Right kidney (tissue), 9 donors: ENCODE measurements at places on chromosomes 7 and 10.
A peak's percentile ranks its signal among the peaks of the same experiment; 100 is the strongest.

GRCh38 chr10:114311023-114311422, 72.0 kb downstream of the VWA2 start:
- no peak for DNase-seq

GRCh38 chr10:55668326-55668922, 692.6 kb downstream of the ZWINT start:
- DNase-seq = no peak

GRCh38 chr10:8056871-8057331, 2.4 kb downstream of the GATA3 start:
- peak; percentile 45 for DNase-seq

DNA sequence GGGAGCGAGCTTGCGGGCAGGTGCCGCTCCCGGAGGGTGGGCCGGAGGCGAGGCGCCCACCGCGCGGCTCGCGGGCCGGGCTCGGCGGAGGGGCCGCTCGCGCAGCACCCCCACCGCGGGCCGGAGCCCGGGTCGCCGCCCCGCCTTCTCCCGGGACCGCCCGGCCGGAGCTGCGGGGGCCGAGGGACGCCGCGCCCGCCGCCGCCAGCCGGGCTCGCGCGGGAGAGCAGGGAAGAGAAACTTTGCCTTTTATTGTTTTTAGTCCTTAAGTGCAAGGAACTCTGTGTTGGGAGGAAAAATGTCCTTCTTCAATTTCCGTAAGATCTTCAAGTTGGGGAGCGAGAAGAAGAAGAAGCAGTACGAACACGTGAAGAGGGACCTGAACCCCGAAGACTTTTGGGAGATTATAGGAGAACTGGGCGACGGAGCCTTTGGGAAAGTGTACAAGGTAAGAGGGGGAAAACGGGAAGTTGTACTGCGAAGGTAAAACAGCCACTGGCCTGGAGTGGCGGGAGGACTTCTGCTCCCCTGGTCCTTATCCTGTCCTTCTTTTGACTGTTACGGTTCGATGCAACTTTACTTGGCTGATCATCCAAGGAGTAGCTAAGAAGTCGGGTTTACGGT, 620 bp downstream of the SLK start:
- peak; percentile 75 for DNase-seq

DNA sequence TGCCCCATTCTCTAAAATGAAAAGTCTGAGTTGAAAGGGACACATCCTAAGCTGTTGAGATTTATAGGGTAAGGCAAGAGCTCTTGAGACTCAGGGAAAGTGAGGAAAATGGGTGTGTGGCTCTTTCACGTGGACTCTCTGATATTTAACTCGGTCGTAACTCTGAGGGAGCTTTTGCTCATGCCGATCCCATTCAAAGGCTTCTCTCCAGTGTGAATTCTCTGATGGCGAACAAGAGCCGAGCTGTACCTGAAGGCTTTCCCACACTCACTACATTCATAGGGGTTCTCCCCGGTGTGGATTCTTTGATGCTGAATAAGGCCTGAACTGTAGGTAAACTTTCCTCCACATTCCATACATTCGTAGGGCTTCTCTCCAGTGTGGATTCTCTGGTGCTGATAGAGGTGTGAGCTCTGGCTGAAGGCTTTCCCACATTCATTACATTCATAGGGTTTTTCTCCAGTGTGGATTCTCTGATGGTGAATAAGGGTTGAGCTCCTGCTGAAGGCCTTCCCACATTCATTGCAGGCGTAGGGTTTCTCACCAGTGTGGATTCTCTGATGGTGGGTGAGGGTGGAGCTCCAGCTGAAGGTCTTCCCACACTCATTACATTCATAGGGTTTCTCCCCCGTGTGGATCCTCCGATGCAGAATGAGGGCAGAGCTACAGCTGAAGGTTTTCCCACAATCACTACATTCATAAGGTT, 10.4 kb downstream of the ZNF3 start:
- no peak for DNase-seq

DNA sequence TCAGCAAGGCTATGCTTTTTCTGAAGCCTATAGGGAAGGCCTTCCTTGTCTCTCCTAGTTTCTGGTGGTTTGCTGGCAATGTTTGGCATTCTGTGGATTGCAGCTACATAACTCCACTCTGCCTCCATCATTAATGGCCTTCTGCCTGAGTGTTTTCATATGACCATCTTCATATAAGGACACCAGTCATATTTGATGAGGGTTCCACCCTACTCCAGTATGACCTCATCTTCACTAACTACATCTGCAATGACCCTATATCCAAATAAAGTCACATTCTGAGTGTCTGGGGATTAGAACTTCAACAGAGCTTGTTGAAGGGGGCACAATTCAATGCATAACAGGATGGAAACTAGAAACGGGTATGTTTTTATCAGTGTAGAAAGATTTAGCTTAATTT, 22.1 kb downstream of the CAV1 start:
- DNase-seq = no peak

DNA sequence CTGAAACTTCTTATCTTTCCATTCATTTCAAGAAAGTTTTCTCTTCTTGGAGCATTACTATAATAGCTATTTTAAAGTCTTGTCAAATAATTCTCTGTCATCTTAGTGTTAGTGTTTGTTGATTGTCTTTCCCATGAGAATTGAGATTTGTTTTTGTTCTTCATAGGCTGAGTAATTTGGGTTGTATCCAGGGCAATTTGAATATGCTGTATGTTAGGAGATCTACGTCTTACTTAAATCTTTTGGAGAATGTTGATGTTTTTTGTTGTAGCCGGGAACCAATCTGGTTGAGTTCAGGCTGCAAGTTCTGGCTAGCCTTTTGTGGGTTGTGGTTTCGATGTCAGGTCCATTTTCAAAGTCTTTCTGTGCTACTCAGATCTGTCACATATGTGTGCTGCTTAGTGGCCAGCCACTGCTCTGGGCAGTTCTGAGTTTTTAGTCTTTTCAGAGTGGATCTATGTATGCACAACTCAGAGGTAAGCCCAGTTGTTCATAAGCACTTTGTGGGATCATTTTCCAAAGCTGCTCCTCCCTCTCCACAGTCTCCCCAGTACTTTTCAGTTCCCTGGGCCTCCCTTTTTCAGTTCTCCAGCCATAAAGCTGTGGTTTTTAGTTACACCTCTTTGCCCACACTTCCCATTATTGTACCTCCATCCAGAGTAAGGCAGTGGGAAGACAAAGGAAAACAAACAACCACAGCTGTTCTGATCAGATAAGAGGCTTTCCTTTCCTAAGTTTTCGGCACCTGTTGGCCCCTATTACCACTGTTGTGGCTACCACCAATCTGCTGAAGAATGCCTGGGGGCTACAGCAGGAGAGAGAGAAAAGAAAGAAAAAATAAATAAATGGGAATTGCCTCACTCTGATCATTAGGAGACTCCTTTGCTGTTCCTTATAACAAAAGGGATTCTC, 4.7 kb upstream of the CCNJ start:
- DNase-seq = no peak

- DNase-seq = no peak
These were observed 40.9 kb downstream of the JCAD start for GRCh38 chr10:30018496-30018895.

GRCh38 chr7:16670021-16670420, 24.0 kb downstream of the BZW2 start:
- no peak for DNase-seq

DNA sequence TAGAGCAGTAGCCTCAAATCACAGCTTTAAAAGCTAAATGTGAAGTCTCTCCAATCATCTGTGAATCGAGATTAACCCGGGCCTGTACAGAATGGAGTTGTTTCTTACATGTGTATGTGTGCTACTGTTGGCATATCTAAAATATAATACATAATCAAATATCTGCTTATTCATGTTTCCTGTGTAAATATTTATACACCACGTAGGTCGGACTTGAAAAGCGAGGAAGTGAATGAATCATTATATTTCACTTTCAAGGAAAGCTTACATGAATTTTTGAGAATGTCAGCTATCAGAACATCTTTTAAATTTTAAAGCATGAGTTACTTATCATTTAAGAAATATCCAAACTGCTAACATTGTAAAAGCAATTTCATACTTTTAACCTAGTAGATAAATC, 233.3 kb downstream of the SLC25A13 start:
- DNase-seq = no peak

DNA sequence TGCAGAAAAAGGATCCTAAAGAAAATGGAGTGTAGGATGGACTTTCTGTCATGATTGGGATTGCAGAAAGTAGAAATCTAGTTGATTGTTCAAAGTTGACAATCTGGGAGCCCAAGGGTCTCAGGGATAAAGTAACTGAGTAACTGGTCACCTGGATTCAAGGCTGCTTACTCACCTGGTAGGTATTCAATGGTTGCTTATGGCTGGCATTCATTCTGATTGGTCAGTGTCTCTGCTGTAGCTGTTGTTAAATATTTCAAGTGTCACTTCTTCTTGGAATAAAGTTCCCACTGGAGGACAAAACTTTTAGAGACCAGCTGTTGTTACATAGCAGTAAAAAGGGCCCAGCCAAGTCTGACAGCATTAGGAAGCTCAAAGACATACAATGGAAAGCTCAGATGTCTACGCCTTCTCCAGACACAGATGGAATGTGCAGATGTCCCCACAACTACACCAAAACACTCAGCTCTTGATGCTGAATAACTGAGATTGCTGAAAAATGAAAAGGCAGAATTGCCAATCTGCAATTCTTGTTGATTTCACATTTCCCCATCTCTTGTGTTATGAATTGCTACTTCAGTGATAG, 106.9 kb downstream of the ZNF467 start:
- DNase-seq = no peak

GRCh38 chr7:124724507-124725192, 40.9 kb downstream of the GPR37 start:
- DNase-seq = no peak

DNA sequence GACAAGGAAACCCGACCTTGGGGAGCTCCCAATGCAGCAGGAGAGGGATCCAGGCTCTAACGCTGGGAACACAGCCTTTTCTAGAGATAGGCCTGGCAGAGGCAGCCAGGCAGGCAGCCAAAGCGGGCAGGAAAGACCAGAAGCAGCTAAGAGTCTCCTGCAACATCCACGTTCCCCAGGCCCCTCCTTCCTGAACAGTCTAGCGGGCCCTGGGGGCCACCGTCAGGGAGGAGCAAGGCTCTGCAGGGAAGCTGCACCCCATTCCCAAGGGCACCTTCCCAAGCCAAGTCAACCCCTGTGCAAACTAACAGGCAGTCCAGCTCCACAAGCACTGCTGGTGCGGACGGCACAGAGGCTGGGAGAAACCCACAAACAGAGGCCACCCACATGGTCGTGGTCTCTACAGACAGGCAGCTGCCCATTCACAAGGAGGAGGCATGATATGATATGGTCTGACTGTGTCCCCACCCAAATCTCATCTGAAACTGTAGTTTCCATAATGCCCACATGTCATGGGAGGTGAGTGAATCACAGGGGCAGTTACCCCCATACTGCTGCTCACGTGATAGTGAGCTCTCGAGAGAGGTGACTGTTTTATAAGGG, 115.7 kb downstream of the MAD1L1 start:
- no peak for DNase-seq

DNA sequence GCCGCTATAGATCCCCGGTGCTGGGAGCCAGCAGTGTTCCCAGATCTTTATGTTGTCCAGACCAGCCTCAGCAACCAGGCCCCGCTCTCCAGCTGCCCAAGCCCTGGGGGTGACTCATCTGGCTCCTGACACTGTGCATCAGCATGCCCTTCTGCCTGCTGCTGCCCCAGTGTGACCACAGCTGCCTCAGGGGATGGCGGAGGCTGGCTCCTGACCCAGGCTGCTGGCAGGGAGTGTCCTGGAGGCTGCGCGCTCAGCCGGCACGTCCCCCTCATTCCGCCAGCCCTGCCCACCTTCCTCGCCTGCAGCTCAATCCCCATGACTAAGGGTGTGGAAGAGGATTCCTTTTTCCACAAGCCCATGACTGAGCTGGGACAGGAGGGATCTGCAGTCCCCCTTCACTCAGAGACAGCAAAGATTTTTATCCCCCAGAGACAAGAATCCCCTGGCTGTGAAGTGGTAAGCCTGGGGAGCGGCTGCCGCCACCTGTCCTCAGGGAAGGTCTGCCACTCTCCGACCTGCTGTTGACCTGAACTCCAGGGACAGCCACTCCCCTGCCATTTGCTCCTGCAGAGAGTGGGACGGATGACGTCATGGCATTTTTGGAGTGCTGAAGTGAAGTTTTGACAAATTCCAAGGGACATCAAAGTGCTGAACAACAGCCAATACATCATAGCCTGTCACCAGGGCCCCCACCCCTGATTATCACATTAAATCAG, 182.8 kb upstream of the BMPER start:
- peak; percentile 71 for DNase-seq

- DNase-seq = no peak
These were observed 176.1 kb downstream of the SH3PXD2A start for GRCh38 chr10:103679096-103679790.

GRCh38 chr10:36634916-36635315, 490.5 kb upstream of the ANKRD30A start:
- no peak for DNase-seq

GRCh38 chr10:44963772-44964633, 4.4 kb downstream of the RASSF4 start:
- DNase-seq = peak; percentile 81

- no peak for DNase-seq
These were observed 76.8 kb downstream of the LANCL2 start for GRCh38 chr7:55441774-55442522.

DNA sequence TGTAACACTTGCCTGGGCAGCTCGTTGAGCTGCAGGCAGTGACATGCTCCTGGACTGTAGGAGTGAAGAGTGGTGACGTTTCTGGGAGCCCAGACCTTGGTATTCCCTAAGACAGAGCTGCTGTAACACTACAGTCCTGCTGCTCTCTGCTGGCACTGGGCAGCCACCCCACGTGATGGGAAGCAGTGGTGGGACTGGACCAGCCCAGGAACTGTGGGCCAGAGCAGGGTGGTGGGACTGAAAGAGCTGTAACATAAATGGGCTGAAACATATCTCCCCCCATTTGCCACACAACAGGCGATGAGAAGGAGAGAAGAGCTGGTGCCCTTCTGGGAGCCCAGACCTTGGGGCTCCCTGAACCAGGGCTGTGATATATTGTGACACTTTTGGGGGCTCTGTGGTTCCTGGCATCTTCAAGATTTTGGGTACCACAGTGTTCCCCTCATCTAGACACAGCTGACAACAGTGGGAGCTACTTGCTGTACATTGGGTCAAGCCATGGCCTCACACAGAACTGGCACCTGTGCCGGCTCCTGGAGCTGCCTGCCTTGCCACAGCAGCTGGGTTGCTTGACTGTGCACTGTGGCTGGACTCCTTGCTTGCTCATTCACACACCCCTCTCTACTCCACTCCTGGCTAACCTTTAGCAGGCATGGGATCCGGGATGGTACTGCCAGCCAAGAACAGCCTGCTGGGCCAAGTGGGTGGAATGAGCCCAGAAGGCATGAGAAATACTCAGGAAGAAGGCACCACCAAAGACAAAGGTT, 161.3 kb upstream of the PCDH15 start:
- no peak for DNase-seq

DNA sequence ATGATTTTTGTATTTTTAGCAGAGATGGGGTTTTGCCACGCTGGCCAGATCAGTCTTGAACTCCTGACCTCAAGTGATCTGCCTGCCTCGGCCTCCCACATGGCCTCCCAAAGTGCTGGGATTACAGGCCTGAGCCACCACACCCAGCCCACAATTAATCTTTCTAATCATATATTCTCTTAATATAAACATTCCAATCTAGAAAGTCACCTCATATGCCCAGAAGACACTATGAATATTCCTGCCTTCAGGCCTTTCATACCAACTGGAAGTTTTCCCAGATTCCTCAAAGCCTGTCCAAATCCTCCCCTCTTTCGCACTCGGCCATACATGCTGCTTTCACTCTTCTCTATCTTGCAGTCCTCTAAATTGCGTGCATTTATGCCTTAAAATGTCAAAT, 32.6 kb downstream of the PDZD8 start:
- no peak for DNase-seq

- no peak for DNase-seq
These were observed 426.2 kb downstream of the ETV1 start for GRCh38 chr7:13563257-13563656.

- no peak for DNase-seq
These were observed 245.3 kb upstream of the SLC26A5 start for GRCh38 chr7:103691291-103691690.
